ENCODE measurements at places on chromosomes 3 and 15.

DNA sequence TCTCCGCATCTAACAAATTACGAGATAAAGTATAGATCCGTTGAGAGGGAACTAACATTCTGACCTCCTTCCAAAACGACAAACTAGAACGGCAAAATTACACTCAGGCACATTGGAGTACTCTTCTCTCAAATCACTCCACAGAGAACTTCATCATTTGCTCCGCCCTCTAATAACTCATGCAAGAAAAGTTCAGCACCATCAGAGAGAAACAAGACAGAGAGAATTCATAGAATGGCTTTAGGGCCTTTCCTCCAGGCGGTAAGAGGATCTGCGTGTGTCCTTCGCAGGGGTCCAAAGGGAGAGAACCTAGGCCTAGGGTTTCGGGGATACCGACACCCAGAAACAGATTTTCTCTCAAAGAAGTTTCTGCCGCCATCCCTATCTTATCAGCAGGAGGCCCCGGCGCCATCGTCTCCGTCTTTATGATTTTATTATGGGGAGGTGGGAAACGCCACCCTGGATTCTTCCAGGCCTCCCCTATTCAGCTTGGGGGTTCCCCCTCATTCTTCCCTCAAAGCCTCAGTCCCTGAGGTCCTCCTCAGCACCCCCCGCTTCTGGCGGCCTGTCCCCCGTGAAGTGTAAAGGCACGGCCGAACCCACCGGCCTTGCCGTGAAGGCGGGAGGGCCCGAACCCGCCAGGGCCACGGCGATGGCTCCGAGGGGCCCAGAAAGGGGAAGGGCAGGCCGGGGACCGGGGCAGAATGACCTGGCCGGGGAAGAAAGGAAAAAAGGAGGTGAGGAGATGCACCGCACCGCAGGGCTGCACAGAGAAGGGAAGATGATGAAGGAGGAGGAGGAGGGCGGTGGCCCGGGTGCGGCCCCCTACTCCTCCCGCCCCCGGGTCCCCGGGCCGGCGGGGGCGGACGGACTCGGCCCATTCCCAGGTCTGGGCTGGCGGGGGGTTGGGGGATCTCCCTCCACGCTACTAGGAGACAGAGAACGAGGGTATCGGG lies 768 bp downstream of the UBXN7 start:
- DNase-seq: peak; percentile 41

- DNase-seq: no peak
Observed at GRCh38 chr3:71152039-71152891, 431.3 kb downstream of the FOXP1 start.

- DNase-seq: no peak
Observed at GRCh38 chr3:4688411-4688810, 195.3 kb downstream of the ITPR1 start.

- DNase-seq: peak; percentile 46
Observed at GRCh38 chr3:47054412-47054811, 74.9 kb downstream of the NBEAL2 start.

- DNase-seq: peak; percentile 31
Observed at GRCh38 chr3:183824761-183825455, 469 bp downstream of the MAP6D1 start.

DNA sequence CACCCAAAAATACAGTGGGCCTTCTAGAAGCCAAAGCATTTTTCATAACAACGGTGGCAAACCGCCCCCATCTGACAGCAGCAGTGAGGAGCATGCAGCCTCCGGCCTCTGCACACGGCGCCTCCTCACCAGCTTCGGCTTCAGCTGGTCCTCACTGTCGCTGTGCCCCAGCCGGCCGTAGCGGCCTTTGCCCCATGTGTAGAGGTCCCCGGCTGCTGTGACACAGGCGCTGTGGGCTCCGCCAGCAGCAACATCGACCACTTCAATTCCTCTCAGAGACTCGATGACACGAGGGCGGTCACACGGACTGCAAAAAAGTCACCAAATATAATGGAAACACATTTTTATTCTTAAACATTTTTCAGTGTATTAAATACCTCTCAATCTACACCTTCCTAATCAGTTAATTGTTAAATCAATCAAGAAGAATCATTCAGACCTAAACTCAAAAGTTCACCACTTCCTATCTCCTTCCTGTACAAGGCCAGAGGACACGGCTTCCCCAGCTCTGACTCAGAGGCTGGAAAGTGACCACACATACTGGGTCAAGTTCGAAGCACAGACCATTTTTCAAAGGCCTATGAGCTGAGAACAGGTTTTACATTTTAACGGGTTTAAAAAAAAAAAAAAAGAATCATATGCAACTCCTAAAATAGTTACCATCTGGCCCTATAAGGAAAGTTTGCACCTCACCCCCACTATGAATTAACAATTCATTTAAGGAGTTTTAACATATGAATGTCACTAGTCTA lies 33.6 kb upstream of the OCA2 start:
- no peak for DNase-seq

DNA sequence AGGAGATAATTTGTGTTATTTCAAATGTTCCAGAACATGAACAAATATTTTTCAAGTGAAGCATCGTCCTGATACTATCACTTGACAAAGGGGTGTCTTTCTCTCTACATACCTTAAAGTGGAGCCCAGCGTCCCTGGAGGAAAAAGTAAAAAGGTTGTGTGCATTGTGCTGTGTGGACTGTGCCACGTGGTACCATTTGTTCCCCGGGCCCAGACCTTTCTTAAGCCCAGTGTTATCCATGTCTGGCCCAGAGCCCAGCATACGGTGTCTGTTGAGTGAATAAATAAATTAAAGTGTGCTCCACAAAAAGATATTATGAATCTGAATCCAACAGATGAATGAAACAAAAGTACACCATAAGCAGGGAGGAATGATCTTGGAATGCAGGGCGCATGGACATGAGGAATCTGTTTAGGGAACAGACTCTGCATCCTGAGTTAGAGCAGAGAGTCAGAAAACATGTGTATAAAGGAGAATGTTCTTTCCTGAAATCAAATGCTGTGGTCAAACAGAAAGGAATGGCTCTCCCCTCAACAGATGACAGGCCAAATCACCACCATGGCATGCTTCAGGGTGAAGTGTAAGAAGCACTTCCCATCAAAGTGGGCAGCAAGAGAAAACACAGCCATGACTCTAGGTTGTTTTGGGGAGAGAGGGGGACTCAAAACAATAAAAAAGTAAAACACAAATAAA lies 8.1 kb upstream of the PRSS50 start:
- DNase-seq: no peak

DNA sequence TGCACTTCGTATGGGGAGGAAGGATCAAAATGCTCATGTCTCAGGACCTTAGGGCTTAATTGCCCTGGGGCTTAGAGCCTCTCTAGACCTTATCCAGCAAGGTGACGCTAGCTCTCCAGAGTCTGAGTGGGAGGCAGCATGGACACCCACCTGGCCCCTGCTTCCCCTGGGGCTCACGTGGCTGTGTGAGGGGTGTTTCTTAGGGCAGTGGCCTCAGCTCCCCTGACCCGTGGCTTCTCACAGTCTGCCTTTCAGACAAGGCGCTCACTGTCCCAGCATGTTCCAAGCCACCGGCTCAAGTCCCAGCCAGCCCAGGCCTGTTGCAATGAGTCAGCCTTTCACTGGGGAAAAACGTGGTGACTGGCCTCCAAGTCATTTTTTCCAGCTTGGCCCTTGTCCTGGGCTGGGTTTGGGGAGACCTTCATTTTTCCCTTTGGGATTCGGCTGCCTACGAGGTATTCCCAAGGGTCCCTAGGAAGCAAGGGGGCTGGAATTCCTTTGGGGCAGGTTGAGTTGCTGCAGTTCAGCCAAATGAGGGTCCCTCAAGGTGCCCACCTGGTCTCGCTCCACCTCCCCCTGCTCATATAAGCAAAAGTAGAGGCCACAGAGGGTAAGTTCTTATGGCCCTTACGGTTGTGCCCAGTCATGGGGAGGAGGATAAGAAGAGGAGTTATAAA lies 15.7 kb downstream of the BHLHE40 start:
- DNase-seq: peak; percentile 86

DNA sequence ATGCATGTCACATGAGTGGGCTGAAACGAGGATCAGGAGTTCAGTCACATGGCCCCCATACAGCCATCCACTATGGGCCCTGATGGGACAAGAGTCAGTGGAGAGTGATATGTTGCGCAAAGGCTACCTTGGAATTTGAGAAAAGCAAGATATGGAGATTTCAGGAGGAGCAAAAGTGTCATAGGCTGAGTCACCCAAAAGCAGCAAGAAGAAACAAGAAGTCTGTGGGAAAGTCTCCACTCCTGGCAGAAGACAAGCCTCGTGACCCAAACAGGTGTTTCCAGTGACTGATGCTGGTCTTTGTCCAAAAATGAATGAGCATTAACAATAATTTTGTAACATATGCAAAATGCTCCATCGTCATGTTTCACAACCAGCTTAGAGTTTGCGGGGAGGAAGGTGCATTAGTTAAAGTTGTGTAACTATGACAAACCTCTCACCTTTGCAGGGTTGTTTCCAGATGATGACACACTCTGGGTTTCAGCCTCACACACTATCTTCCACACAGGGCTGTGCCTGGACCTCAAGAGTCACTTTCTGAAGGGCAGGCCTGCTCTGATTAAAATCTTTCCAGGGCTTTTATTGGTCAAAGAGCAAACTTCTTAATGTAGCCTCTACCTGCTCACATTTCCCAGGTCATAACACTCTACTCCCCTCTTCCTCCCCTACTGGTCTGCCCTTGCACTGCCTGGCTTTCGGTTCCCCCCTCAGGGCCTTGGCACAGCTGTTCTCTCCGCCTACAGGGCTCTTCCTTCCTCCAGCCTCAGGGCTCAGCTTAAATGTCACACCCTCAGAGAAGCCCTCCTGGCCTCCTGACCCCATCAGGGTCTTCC lies 3.9 kb upstream of the DNASE1L3 start:
- peak; percentile 81 for DNase-seq

GRCh38 chr15:93118904-93119303 lies 29.9 kb upstream of the RGMA start:
- no peak for DNase-seq

Measured in suppressor macrophage treated with lipopolysaccharide for 4 hours (primary cell).